Endothelial cell of umbilical vein (primary cell): ENCODE measurements at places on chromosomes 2 and 18. TPM values are rescaled to one million over a fixed set of nuclear protein-coding genes. Genes with fewer than 3 reads are reported as not detected.

Gene FAM237A
- not detected in 2 replicates for total RNA-seq

DNA sequence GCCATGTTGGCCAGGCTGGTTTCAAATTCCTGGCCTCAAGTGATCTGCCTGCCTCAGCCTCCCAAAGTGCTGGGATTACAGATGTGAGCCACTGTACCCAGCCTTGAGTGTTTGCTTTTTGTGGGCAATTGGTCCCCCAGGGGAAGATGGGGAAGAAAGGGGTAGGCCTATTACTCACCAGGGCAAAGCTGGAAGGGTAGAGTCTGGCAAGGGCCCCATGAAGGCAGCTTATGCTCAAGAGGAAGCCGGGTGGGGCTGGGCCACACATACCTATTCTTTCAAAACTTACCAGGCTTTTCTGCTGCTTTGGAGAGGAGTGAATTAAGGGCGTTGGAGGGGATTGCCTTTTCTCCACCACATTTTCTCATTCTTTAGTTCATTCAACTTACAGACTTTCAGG is 24.5 kb upstream of the CD28 start:
- H3K27ac ChIP-seq: peak overlapping the region; percentile 98
- no peaks in the 10 kb centered on the region for H3K27me3 ChIP-seq
- no peak overlapping the region for H3K4me3 ChIP-seq
- no peaks in the 10 kb centered on the region for H3K36me3 ChIP-seq

DNA sequence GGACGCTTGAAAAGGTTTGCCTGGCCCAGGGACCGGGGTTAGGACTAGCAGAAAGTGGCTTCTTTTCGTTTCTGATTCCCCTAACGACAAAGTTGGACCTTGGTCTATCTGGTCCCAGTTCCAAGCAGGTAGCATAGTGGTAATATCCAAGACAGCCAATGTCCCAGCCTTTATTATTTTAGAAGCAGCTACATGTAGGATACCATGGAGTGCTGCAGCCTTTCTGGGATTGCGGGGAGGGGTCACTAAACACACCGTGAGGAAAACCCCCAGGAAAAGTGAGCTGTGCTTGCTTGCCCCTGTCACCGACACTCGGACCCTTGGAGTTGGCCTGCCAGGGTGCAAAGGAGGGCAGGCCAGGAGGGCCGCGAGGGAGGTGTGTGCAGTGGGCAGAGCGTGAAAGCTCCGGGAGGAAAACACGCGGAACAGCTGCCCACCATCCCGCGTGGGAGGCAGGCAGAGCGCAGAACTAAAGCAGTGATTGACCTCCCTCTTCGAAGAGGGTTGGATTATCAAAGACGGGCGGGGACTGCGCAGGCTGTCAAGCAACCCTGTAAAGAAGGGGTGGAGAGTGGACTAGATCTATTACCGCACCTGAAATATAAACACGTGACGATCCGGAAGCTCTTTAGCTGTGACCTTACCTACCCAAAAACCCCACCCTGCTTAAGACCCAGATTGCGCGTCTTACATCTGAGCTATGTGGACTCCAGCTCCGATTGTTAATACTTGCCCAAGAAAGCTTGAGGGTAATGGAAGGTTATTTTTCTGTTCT is 624 bp upstream of the MAP4K3 start:
- H3K4me3 ChIP-seq: peak overlapping the region; percentile 56
- DNase-seq: peak; percentile 47
- H3K27me3 ChIP-seq: no peaks in the 10 kb centered on the region
- no peaks in the 10 kb centered on the region for H3K36me3 ChIP-seq
- peaks cover 35% of the 10 kb centered on the region for H3K4me1 ChIP-seq

- no peak overlapping the region for H3K4me3 ChIP-seq
- no peaks in the 10 kb centered on the region for H3K27me3 ChIP-seq
- peaks cover 5% of the 10 kb centered on the region for H3K36me3 ChIP-seq
- H3K4me1 ChIP-seq: peaks cover 17% of the 10 kb centered on the region
- H3K27ac ChIP-seq: no peak overlapping the region
These were observed 15.0 kb downstream of the MGAT4A start for GRCh38 chr2:98715812-98716451.

DNA sequence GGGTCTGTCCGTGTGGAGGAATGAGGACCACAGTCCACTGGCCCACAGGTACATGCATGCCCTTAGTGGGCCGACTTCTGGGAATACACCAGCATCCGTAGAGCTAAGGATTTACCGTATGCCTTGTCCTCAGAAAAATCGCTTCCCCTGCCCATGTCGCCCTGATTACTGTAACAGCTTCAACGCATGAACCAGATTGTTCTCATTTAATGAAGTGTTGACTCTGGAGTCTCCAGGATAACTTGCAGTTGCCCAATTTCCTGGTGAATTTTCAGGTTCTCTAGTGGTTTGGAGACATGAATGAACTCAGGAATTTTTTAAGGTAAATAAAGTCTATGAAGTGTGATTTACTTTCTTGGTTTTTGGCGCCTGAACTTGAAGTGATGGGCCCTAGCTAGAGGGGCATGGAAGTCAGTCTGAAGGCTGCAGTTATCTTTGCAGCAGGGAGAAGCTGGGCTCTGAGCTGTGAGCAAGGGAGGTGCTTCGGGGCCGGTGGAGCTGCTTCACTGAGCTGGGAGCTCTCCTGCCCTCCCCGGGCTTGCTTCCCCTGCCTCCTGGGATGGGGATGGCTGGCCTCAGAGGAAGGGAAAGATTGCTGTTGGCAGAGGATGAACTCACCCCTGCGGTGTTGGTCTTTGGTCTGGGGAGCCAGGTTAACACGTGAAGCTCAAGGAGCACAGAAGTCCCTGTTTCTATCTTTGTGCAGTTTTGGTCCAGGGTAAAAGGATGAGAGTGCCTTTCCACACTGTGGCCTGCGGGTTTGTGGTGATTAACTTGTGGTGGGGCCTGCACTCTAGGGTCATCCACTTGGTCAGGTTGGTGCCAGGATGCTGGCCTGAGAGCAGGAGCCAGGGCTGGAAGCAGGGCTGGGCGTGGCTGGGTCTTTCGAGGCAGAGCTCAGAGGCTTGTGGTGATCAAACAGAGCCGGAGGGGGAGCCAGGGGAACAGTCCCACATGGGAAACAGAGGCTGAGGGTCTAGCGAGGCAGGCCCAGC is 28.1 kb downstream of the TCF7L1 start:
- H3K4me1 ChIP-seq: peaks cover 10% of the 10 kb centered on the region
- no peak for DNase-seq
- H3K36me3 ChIP-seq: no peaks in the 10 kb centered on the region

- H3K4me3 ChIP-seq: no peak overlapping the region
- DNase-seq: no peak
- no peaks in the 10 kb centered on the region for H3K4me1 ChIP-seq
- no peak overlapping the region for H3K27ac ChIP-seq
- no peaks in the 10 kb centered on the region for H3K27me3 ChIP-seq
These were observed 9.2 kb downstream of the IMPA2 start for GRCh38 chr18:11990539-11990938.

DNA sequence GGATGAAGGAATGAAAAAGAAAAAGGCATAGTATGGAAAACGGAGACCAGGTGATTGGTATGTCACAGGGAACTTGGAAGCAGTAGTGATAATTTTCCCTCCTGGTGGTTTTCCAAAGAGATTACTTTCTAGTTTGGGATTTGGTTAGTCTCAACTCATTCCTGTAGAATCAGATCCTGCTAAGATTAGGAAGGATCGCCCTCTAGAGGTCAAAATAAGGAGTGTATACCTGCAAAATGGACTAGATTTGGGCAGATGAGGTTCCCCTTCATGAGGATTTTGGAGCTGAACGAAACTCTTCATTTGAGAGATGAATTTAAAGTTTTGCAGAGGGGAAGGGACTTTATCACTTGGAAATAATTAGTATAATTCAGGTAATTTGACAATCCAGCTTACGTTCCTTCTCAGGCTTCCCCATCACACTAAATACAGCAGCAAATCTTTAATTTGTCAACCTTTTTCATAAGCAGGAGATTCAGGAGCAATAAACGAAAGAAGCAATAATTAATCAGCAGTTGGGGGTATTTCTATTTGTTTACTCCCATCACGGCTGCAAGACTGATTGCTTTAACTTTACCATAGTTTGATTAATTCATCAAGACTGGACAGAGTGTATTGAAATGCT is 65.2 kb downstream of the CCDC195 start:
- no peak overlapping the region for H3K27ac ChIP-seq
- no peaks in the 10 kb centered on the region for H3K4me1 ChIP-seq
- no peaks in the 10 kb centered on the region for H3K36me3 ChIP-seq
- no peak overlapping the region for H3K4me3 ChIP-seq
- no peaks in the 10 kb centered on the region for H3K27me3 ChIP-seq

Gene L3MBTL4
- 0.18 and 0.80 TPM in 2 replicates for total RNA-seq

Gene TMEM163
- total RNA-seq: 1.0 and 1.3 TPM in 2 replicates

Gene SERPINB10
- not detected in 2 replicates for total RNA-seq

- H3K4me1 ChIP-seq: peaks cover 12% of the 10 kb centered on the region
- no peaks in the 10 kb centered on the region for H3K27me3 ChIP-seq
- no peak overlapping the region for H3K4me3 ChIP-seq
- peak; percentile 81 for DNase-seq
These were observed 48.2 kb downstream of the TWIST2 start for GRCh38 chr2:238895891-238896600.

DNA sequence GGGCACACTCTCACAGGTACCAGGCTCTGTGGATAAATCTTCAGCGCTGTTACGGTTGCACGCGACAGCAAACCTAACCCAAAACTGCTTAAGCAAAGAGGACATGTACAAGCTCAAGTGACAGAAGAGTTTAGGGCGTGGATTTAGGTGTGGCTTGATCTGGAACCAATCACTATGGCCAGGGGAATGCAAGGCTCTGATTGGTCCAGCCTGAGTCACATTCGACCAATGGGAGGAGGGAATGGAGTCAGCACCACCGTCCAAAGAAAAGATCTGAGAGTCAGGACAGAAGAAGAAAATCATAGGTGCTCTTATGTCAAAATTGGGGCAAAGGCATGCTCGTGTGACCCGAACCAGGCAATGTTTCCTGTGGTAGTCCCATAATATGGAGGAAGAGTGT is 139.0 kb downstream of the TRIM43 start:
- H3K27me3 ChIP-seq: no peaks in the 10 kb centered on the region
- DNase-seq: no peak
- H3K4me1 ChIP-seq: no peaks in the 10 kb centered on the region
- no peak overlapping the region for H3K4me3 ChIP-seq
